Activated CD4-positive, alpha-beta memory T cell treated with anti-CD3 and anti-CD28 coated beads for 36 hours (primary cell): ENCODE measurements at places on chromosomes 4 and X. TPM values are rescaled to one million over a fixed set of nuclear protein-coding genes. Genes with fewer than 3 reads are reported as not detected.

DNA sequence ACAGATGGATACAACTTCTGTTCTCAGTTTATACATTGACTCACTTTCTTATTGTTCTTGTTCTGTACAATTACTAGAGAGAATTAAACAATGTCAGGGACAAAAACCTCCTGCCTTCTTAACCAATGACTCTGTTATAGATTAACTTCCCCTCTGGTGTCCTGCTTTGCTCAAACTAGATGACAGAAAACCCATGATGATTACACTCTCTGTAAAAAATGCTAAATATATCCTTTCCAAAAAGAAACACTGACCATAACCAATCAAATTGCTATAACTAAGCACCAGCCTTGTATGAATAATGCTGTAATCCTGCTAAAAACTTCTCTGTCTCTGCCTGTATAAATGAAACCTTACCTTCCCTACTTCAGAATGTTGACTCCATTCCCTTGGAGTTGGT lies 29.8 kb upstream of the IL13RA2 start:
- no peak for DNase-seq

- DNase-seq, result no peak
Observed at GRCh38 chr4:47736146-47736545, 101.7 kb downstream of the CORIN start.

DNA sequence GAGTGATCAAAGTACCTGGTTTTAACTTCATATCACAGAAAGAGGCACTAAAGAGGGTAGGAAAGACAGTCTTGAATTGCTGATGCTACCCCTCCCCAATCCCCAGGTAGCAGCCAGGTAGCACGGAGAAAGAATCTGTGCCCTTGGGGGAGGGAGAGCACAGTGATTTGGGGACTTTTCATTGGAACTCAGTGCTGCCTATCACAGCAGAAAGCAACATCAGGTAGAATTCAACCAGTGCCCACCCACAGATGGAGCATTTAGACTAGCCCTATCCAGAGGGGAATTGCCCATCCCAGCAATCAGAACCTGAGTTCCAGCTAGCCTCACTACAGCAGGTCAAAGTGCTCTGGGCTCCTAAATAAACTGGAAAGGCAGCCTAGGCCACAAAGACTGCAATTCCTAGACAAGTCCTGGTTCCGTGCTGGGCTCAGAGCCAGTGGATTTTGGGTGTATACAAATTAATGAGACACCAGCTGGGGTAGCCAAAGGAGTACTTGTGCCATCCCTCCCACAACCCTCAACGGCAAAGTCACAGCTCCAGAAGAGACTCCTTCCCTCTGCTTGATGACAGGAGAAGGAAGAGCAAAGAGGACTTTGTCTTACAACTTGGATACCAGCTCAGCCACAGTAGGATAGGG lies 228.1 kb downstream of the THOC2 start:
- DNase-seq, result no peak

- no peak for DNase-seq
Observed at GRCh38 chr4:11904117-11904535, 475.4 kb upstream of the HS3ST1 start.

GRCh38 chr4:41427306-41427882 lies 110.6 kb upstream of the LIMCH1 start:
- no peak for DNase-seq

GRCh38 chrX:108473979-108474378 lies 34.3 kb downstream of the COL4A5 start:
- no peak for DNase-seq

Gene SSX2
- not detected for total RNA-seq
